T-helper 9 cell (primary cell): ENCODE measurements at places on chromosomes 2 and 18.

DNA sequence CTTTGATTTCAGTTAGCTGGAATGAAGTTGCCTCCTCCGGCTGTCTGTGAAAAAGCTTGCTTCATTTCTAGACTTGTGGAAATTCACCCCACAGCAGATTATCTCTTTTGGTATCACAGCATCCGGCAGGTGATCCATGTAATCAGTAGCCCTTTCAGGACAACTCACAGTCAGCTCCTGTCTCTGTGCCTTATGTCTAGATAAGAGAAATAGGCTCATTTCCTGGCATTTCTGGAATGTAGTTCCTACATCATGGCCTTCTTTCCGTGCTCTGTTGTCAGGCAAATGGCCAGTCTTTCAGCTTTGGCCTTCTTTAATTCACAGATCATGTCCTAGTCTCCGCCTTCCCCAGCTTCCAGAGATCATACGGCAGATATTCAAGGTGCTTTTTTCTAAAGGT, 455.4 kb downstream of the NUP35 start:
- no peak for DNase-seq

DNA sequence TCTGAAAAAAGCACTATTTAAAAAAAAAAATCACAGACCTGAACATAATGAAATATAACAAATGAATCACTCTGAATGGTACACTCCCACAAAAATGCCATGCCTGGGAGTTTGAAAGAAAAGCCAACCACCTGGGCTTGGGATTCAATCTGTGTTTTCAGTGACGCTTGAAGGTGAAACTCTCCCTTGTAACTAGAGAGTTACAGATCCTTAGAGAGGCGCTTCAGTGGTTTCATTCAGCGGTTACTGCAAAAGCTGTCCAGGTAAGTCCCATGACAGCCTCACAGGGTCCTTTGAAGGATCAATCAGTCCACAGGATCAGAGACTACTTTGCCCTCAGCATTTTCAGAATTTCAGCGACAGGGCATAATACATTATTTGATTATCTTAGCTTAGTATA, 627.3 kb downstream of the IRS1 start:
- DNase-seq: no peak

DNA sequence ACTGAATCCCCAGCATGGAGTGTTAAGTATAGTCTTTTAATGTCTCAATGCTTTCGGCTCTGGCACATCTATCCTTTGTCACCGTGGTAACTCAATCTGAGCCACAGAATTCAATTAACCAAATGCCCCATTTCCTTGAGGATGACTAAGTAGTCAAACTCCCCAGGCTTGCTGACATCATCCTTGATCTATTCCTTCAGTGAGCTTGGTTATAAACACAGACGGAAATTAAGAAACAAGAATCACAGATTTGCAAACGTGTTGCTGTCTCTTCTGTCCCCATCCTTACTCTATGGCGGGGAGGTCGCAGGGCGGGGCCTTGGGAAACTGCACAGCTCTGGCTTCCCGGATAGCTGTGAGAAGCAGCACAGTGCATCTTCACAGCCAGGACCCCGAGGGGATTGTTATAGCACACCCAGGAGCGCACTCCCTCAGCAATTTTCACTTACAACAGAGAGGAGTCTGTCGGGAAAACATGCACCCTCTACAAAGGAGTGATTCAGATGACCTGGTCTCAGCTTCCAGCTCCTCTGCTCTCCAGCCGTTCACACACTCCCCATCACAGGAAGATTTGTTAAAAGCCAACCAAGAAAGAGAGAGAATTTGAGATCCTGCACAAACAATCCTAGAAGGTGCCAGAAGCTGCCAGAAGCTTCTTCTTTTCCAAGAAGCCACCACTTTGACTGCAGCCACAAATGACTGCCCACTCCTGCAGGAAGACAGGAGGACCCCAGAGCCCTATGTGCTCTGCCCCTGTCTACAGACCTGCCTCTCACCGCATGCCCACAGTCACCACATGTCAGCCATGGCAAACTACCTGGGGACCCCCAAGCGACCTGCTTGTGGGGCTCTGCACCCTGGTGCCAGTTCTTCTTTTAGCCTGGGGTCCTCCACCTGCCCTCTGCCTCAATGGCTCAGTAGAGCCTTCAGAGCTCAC, 44.9 kb upstream of the YWHAQ start:
- no peak for DNase-seq

DNA sequence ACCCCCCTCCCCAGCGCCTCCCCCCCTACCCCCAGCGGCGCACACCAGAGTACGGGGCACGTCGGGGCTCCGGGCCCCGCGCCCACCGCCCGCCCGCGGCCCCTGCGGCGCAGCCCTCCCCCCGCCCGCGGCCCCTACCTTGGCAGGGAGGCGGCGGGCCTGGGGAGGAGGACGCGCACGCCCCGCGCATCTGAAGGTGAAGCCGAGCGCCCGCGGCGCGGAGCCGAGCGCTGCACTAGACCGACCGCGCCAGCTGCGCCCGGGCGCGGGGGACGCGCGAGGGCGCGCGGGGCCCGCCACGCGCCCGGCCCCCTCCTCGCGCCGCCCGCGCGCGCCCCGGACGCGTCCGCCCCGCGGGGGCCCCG, at the start of gene ZNF516:
ZNF516 (minus strand) TSS at position 237 of the 365 bp plus-strand sequence. CDS start 52,188 bp downstream, outside the sequence.
- no peak for DNase-seq

DNA sequence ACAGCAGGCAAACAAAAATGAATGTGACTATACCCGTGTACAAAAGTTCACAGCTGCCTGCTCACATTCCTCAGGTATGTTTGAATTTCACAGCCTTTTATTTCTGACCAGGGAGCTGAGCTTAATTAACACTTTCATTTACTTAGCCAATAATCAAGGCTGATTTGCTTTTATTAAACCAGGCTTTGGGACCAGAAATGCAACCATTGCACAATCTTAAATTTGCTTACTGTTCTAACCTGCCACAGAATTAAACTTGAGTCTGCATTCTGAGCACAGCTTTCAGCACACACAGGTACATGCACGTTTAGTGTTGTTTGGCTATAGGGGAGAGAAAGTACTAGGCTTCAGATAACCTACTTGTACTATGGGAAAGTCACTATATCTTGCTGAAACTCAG, 372.4 kb upstream of the ATP5MC3 start:
- DNase-seq: no peak

DNA sequence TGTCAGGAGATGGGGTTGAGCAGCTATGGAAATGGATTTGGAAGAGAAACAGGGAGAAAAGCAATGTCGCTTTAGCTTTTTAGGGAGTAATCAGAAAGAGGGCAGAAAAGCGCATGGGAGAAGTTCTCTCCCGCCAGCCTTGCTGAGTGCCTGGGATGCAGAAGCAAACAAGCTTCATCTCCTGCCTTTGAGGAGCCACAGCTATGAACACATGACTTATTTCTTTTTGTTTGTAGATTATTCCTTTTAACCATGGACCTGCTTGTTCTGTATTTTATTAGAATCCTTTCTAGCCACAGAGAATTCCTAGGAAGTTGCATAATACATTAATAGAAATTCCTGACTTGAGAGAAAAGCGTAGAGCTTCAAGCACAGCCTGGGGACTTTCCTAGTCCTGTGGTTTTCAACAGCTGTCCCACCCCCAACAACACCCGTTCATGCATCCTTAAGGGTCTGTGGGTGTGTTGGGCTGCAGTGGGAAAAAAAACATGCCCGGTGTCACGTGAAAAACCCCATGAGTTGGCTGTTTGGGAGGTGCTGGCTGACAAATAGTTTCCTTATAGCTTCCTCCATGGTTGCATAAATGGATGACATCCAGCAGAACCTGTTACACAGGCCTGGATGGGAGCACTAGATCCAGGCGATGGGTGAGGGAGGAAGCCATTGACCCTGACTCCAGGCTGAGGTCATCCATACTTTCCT, 14.9 kb downstream of the SLC9A4 start:
- DNase-seq: no peak

DNA sequence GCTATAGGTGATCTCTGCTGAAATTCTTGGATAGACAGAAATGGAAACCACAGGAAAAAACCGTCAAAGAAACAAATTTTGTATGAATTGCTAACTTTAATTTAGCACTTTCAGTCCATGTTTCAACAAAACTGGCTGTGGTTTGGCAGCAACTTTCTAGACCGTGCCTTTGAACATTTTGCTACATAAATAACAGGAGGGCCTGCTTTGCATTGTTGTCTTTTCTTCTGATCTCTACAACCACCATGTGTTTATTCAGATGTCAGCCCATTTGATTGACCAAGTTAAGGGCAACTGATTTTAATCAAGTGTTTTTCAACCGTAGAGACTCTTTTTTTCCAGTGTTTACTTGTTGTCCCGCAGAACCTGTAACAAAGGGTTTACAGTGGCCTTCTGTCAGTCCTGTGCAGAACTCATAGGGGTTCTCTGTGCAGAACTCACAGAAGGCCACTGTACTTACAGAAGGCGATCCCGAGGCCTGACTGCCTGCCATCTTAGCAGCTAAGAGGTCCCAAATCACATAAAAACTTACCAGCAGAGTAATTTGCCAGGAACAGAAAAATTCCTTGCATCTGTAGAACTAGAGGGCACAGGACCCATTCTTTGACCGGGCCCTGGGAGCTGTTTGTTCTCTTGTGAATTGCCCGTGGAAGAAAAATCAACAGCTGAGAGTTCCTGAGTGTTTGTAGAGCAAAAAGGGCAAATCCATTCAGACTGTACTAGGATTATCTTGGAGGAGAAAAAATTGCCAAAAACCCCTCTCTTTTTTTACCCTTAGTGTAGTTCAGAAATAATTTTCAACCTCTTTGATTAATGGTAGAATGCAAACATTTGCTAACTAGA, 120.6 kb downstream of the PRKRA start:
- DNase-seq: no peak

GRCh38 chr2:68385220-68385906, 20.3 kb downstream of the PLEK start:
- DNase-seq: no peak

GRCh38 chr2:149800624-149801542, 213.3 kb upstream of the MMADHC start:
- no peak for DNase-seq

- DNase-seq: no peak
Measured at GRCh38 chr2:134713606-134714005, 5.2 kb downstream of the TMEM163 start.
